ENCODE measurements at places on chromosomes 5 and 9.

DNA sequence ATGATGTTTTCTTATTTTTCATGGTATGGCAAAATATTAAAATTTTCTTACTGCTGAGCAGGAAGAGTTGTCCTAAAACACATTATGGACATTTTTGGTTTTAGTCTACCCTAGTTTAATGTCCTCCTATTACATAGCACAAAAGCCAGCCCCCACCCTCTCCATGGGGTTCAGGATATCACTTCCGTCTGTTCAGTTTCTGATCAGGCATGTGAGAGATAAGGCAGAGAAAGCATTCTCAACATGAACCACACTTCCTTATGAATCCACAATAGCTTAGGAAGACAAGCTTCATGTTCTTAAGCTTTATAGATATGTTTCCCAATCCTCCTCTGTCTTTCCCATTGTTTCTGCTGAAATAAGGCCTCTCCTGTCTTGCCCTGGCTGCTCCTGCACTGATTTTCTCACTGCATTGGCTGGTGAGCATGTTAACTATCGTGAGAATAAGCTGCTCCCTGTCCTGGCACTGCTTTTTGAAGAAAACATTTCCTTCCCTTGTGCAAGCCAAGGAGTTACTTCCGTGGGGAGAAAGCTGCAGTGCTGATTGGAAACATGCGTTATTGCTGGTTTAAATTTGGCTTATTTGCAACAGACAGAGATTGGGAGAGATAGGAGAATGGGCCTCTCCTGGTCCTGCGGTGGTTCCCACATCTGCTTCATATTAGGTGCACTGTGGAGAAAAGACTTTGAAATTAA, 260.3 kb upstream of the RPS23 start:
- DNase-seq: no peak

- no peak for DNase-seq
Measured at GRCh38 chr9:95070549-95071021, 246.9 kb downstream of the FANCC start.

DNA sequence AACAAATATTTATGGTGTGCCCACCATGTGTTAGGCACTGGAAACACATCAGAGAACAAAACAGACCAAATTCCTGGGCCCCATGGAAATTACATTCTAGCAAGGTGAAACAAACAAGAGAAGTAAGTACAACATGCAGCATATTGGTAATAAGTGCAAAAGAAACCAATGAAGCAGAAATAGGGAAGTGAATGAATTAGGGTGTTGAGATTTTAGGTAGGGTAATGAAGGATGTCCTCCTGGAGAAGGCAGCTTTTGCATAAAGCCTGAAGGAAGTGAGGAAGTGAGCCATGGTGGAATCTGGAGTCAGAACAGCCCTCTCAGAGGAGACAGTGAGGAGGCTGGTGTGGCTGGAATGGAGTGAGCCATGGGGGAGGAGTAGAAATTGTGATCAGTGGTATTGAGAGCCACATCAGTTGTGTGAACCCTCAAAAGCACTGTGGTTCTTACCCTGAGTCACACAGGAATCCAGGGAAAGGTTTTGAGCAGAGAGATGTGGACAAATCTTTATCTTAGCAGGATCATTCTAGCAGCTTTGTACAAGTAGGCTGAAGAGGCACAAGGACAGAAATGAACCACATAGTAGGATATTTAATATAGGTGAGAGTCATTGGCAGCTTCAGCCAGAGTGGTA, 52.7 kb upstream of the ARL15 start:
- no peak for DNase-seq

- DNase-seq: peak; percentile 58
Measured at GRCh38 chr9:89781838-89782540, 177.2 kb downstream of the GADD45G start.
